RKO (cell line): ENCODE measurements at places on chromosomes 4 and X.
A peak's percentile ranks its signal among the peaks of the same experiment; 100 is the strongest.

GRCh38 chrX:116009861-116010710 lies 160.5 kb upstream of the AGTR2 start:
- DNase-seq: no peak

GRCh38 chr4:57200799-57201327 lies 90.7 kb upstream of the IGFBP7 start:
- no peak for DNase-seq

DNA sequence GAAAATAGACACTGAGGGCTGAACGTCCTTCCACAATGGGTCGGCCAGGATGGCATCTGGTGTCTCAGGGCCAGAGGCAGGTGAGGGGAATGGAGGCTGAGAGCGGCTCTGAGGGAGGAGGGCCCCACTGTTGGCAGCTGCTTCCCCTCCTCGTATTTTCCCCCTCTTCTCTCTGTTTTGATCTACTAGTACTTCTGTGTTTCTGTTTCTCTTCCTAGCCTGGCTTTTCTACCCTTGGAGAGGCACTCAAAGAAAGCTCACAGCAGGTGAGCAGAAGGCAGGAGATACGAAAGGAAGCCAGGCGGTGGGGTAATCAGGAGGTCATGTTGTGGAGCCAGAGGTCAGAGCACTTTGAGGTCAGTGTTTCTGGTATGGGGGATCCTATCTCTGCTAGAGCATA lies 151.8 kb upstream of the GATB start:
- DNase-seq: no peak

DNA sequence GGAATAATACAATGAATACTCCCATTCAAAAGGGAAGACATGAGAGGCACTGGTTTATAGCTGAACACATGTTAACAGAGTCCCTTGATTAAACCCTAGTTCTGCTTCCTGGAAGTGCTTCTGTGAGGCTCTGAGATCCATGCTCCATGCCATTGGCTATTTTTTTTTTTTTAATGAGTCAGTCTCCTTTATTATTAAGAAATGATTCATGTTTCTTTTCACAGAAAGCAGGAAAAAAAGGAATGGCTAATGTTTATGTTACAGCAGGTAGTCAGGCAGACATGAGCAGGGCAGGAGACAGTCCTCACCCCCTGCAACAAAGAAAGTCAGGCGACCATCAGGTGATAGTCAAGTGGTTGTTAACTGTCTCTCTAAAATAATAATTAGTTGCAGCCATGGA lies 598.7 kb downstream of the EPHA5 start:
- peak; percentile 46 for DNase-seq

GRCh38 chrX:121365572-121366161 lies 318.3 kb downstream of the GLUD2 start:
- DNase-seq: no peak

DNA sequence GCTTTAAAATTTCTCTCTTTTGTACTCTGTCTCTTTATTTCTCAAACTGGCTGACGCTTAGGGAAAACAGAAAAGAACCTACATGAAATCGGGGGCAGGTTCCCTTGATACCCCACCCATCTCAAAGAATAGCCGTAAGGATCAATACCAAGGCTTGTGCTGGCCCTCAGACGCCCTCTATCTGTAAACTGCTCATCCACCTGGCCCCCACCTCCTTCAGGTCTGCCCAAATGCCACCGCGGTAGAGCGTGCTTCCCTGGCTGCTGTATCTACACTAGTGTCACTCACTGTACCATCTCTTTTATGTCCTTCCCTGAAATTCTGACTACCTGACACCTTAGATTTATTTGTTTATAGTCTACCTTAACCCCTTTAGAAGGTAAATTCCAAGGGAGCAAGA lies 62.8 kb downstream of the SMIM20 start:
- DNase-seq: no peak

GRCh38 chrX:22652596-22652995 lies 347.2 kb upstream of the DDX53 start:
- DNase-seq: peak; percentile 82

GRCh38 chr4:24701683-24702082 lies 93.7 kb upstream of the SOD3 start:
- DNase-seq: no peak

DNA sequence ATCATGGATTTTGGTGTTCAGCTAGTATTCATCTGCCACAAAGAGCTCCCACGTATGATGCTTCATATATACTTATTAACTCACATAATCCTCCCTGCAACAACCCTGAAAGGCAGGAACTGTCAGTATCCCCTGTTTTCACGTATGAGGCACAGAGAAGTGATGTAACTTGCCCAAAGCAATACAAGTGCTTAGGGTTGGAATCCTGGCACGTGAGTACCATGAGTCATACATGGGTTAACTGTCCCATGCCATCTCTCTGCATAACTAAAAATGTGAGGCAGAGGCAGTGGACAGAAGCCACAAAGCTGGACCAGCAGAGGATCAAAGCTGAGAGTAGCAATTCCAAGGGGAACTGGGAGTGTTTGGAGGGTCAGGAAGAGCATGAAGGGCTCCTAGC lies 35.7 kb upstream of the EGFL6 start:
- DNase-seq: peak; percentile 23
